Thoracic aorta (tissue), 2 donors: ENCODE measurements at places on chromosomes 5 and 9.

DNA sequence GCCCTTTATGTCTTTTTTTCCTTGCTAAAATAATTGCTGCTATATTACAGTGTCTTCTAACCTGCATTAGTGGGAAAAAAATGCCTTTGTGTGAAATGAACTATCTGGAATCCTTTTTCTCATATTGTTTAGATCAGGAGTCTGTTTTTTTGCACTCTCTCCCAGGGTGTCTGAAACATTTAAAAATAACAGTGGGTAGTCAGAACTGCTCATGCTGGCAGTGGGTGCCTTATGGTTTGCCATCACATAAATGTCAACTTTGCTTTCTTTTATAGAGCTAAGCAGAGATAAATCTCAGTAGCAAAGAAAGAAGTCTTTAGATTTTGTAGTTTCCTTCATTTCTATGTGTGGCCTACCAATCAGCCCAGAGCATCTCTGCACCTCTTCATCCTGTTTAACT is 347.8 kb upstream of the RGMB start:
- H3K4me3 ChIP-seq = no peak overlapping the region
- H3K27ac ChIP-seq = no peak overlapping the region
- DNase-seq = no peak

GRCh38 chr9:134641173-134641989 is at the start of gene COL5A1:
COL5A1 (plus strand) TSS chr9:134641803; CDS start chr9:134642188, 385 bp downstream.
- H3K36me3 ChIP-seq = no peaks in the 10 kb centered on the region
- H3K27me3 ChIP-seq = no peaks in the 10 kb centered on the region
- H3K4me3 ChIP-seq = peak within 1 kb of the TSS; percentile 87
- peaks cover 11% of the 10 kb centered on the region for H3K4me1 ChIP-seq

DNA sequence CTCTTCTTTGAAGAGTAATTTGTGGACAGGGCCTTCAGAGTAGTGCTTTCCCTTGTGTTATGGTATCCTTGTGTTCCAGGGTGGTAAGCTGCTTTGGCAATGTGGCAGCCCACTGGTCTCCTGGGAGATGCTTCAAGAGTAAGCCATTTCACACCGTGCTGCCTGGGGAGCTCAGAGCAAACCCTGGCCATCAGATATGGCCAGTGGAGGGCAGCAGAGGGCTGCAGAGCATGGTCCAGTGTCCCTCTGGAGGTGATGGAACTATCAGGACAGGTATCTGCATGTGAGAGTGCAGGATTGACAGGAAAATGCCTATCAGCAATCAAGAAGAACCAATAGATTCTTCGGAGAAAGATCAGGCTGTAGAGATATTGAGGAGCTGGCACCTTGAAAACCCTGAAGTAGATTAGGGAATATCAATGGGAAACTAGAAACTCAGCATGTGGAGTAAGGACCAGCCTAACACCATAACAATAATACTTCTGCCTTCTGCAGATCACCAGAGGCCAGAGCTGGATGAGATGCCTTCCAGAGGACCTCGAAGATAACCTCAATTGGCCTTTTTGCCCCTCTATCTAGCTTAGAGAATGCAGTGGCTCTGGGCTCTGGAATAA is 90.8 kb downstream of the PLPPR1 start:
- no peak overlapping the region for H3K4me3 ChIP-seq
- no peaks in the 10 kb centered on the region for H3K4me1 ChIP-seq
- H3K27ac ChIP-seq = no peak overlapping the region
- H3K27me3 ChIP-seq = no peaks in the 10 kb centered on the region
- H3K36me3 ChIP-seq = no peaks in the 10 kb centered on the region
- DNase-seq = no peak

DNA sequence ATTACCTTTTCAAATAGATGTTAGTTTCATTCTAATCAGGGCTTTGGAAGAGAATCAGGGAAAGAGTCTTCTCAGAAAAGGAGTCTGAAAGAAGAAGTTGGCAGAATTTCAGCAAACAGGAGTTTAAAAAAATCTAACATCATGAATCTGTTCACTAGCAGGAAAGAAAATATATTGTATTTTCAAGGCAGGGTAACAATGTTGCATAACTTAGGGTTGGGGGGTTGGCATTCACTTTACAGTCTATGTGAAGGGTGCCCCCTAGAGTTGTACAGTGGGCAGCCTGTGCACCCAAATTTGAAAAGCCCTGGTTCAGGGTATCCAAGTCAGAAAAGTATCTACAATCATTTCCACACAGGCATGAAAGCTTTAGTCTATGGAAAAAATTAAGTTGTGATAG is 348.4 kb upstream of the SLC30A5 start:
- H3K27ac ChIP-seq = no peak overlapping the region
- no peak for DNase-seq
- H3K4me1 ChIP-seq = no peaks in the 10 kb centered on the region
- no peak overlapping the region for H3K4me3 ChIP-seq

DNA sequence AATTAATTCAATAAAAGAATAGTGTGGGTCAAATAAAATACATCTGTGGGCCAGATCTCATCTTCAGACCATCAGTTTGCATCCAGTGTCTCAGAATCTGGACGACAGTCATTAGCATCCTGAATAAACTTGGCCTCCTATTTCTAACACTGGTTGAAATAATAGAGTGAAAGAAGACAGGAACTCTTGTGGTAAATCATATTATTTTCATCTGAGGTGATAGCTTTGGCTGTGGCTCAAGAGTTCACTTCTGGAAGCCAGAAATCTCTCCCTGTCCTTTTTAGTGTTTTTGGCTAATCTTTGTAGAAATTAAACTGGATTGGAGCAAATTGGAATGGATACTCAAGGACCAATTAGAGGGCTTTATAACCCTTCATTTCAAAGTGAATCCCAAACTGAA is 63.4 kb upstream of the HMHB1 start:
- no peaks in the 10 kb centered on the region for H3K27me3 ChIP-seq
- H3K4me3 ChIP-seq = no peak overlapping the region
- H3K27ac ChIP-seq = no peak overlapping the region
- H3K36me3 ChIP-seq = no peaks in the 10 kb centered on the region
- DNase-seq = no peak
- H3K4me1 ChIP-seq = peaks cover 5% of the 10 kb centered on the region

- no peaks in the 10 kb centered on the region for H3K27me3 ChIP-seq
- DNase-seq = no peak
- H3K4me3 ChIP-seq = no peak overlapping the region
- H3K4me1 ChIP-seq = no peaks in the 10 kb centered on the region
- H3K36me3 ChIP-seq = no peaks in the 10 kb centered on the region
Observed at GRCh38 chr9:20044686-20045085, 255.8 kb upstream of the SLC24A2 start.

DNA sequence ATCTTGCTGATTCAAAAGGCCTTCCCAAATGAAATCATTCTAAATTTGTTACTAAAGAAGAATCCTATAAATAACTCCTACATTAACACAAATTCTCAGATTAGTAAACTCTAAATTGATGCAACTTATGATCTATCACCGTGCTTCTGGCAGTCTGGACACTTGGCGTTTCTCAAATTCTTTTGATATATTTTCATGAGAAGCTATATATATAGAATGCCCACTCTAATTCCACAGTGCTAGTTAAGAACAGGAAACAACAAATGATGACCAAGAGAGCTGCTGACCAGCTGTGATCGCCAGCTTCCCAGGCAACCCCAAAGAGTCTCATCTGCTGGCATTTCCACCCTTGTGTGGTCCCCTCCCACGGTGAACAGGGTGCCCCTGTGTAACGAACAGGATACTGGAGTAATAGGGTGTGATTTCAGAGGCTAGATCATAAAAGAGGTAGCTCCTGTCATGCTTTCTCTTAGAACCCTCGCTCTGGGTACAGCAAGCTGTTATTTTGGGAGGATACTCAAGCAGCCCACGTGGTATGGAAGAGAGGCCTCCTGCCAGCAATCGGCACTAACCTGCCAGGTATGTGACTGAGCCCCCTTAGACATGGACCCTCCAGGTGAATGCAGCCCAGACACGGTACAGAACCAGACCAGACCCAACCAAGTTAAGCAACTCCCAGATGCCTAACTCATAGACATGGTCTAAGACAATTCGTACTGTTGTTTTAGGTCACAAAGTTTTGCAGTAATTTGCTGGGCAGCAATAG is 64.7 kb downstream of the CDC14B start:
- H3K4me1 ChIP-seq = peaks cover 24% of the 10 kb centered on the region
- H3K36me3 ChIP-seq = no peaks in the 10 kb centered on the region
- DNase-seq = no peak
- no peaks in the 10 kb centered on the region for H3K27me3 ChIP-seq
- H3K27ac ChIP-seq = peak overlapping the region; percentile 91

DNA sequence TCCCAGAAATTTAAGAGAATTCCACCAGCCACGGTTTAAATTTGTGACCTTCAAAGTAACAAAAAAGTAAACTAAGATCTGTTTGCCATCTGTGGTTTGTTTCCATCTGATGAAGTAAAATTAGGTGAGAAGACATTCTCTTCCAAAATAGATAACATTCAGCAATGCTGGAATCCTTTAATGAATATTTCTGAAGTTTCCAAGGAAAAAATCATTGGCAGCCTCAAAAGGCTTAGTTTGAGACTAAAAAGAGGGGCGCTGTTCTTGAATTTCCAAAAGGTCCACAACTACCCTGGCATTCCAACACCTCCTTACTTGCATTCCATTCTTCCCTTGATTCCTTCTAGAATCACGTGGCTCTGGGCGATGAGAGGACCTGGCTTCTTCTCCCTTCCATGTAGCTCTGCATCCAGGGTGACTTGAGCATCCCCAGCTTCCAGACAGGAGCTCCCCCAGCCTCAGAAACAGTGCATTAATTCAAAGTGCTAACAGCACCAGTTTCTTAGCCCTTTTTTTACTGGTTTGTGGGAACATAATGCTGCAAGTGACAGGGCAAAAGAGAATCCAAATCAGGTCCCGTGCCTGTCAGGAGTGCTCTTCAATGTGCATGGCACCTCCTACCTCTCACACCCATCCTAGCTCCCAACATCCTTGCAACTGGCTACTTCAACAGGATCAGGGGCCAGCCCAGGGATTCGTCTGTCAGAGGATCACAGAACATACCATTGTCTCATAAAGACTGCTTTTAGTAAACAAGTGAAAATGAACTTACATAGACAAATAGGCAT is 191.5 kb upstream of the S1PR3 start:
- no peaks in the 10 kb centered on the region for H3K27me3 ChIP-seq
- no peak for DNase-seq
- H3K36me3 ChIP-seq = no peaks in the 10 kb centered on the region
- no peak overlapping the region for H3K27ac ChIP-seq

DNA sequence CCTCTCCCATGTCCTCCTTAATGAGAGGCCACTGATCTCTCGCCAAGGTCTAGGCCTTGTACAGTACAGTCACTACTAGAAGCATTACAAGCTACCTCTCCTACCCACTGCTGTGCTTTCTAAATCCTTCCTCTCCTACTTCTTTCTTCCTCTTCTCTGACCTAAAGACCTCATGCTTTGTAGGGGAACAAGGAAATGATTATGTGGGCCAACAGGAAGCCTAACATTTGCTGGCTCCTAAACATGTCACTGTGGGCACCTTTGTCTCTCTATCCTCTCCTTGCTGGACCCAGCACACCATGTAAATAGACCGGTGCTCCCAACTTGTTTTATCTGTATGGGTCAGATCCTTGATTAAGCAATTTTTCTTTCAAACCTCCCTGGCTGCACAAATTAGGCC is 16.7 kb downstream of the SLC28A3 start:
- no peaks in the 10 kb centered on the region for H3K4me1 ChIP-seq
- H3K36me3 ChIP-seq = no peaks in the 10 kb centered on the region
- no peak overlapping the region for H3K27ac ChIP-seq
- no peaks in the 10 kb centered on the region for H3K27me3 ChIP-seq
- no peak for DNase-seq

- no peaks in the 10 kb centered on the region for H3K27me3 ChIP-seq
- H3K4me3 ChIP-seq = no peak overlapping the region
- H3K36me3 ChIP-seq = no peaks in the 10 kb centered on the region
- no peak overlapping the region for H3K27ac ChIP-seq
- DNase-seq = no peak
- H3K4me1 ChIP-seq = no peaks in the 10 kb centered on the region
Observed at GRCh38 chr9:78074385-78075291, 43.0 kb upstream of the GNAQ start.
